Activated CD4-positive, alpha-beta memory T cell treated with anti-CD3 and anti-CD28 coated beads for 36 hours (primary cell): ENCODE measurements at places on chromosomes 2 and 18.
A peak's percentile ranks its signal among the peaks of the same experiment; 100 is the strongest.

GRCh38 chr18:43012951-43013350 is 102.5 kb downstream of the RIT2 start:
- no peak for DNase-seq

- DNase-seq: no peak
These were observed 156.5 kb upstream of the TPO start for GRCh38 chr2:1256632-1257324.

DNA sequence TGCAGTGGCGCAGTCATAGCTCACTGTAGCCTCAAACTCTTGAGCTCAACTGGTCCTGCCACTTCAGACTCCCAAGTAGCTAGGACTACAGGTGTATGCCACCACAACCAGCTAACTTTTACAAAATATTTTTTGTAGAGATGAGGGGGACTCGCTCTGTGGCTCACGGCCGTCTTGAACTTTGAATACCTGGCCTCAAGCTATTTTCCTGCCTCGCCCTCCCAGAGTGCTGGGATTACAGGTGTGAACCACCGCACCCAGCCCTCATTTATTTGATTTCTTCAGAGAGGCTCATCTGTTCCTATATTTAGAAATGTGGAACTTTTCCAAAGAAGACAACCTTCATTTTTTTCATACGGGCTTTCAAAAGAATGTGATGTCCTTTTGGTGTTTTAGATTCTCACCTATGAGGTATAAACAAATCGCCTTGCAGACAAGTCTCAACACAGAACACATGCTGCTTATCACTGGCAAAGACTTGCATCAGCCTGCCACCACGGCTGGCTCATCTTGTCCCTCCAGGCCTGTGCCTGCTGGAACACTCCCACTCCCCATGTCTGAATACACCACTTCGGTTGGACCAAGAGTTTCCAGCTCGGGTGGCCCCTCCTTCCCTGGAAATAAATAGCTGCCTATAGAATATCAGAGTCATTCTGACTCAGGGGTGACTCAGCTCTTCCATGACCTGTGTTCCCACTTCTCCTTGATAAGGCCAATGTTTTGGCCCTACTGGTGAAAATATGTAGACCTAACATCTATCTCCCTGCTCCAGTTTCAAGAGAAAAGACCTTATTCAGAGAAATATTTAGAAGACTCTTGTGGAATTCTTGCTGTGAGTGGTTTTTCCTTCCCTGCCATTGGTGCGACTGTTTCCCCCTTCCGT is 202.6 kb downstream of the TGIF1 start:
- peak; percentile 88 for DNase-seq

DNA sequence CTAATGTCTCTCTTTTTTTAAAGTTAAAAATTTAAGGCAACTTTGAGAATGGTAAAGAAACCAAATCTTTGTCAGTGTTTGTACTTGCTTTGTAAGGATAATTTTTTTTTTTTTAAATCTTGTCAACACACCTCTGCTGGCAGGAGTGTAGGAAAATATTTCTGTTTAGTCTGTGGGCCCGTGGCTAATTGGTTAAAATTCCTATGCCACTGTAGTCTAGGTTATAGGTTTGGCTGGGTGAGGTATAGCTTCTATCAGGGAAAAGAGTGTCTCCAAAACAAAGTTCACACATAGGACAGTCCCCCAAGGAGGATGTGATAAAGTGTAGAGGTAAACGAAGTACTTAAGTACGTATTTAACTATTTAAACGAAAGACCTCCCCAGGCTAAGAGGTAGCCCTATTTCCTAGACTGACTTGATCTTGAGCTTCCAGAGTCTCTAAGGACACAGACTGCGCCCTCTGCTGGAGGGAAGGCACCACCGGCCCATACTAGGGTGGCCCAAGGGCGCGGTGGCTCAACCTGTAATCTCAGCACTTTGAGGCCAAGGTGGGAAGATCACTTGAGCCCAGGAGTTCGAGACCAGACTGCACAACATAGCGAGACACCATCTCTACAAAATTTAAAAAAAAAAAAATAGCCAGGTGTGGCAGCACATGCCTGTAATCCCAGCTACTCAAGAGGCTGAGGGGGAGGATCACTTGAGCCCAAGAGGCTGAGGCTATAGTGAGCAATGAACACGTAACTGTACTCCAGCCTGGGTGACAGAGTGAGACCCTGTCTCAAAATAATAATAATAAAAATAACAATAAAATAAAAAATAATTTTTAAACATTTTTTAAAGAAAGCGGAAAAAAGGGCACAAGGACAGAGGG is 8.9 kb downstream of the TEX44 start:
- peak; percentile 88 for DNase-seq

- DNase-seq: no peak
These were observed 28.3 kb upstream of the MRO start for GRCh38 chr18:50848061-50848551.

DNA sequence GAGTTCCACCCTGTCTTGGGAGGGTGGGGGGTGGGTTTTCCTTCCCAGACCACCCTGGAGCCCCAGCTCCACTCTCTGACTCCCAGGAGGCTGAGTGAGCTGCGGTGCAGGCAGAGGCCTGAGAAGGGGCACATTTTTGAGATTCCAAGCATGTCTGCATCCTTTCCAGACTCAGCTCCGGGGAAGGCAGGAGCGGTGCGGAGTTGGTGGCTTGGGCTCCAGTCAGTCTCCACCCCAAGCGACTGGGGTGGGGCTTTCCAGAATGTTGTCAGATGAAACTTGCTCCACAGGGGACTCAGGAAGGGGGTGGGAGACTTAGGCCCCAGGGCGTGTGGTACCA is 44.2 kb upstream of the HS6ST1 start:
- DNase-seq: no peak

- DNase-seq: peak; percentile 87
These were observed 73.4 kb downstream of the ACTR2 start for GRCh38 chr2:65300761-65301711.

- no peak for DNase-seq
These were observed 475.2 kb upstream of the UBE2E3 start for GRCh38 chr2:180505203-180505602.

DNA sequence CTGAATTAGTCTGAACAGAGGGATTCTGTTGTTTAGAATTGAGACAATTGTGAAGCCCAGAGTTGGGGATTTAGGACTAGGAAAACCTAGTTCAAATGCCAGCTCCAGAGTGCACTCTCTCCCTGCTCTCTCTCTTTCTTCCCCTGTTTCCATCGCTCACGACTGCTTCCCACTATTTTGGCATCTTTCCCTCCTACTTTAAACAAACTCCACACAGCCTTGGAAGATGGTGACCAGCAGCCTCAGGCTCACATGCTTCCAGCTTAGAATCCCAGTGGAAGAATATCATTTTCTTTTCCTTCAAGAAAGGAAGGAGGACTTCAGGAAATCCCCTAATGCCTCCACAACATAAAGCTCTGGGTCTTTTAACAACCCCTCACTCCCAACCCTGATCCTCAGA is 6.1 kb upstream of the DNMT3A start:
- no peak for DNase-seq

GRCh38 chr2:239800785-239801386 is 224.3 kb downstream of the NDUFA10 start:
- DNase-seq: peak; percentile 3

- DNase-seq: no peak
These were observed 77.4 kb downstream of the ABCA12 start for GRCh38 chr2:215060861-215061536.

GRCh38 chr2:32278478-32278853 is 762 bp downstream of the YIPF4 start:
- no peak for DNase-seq

DNA sequence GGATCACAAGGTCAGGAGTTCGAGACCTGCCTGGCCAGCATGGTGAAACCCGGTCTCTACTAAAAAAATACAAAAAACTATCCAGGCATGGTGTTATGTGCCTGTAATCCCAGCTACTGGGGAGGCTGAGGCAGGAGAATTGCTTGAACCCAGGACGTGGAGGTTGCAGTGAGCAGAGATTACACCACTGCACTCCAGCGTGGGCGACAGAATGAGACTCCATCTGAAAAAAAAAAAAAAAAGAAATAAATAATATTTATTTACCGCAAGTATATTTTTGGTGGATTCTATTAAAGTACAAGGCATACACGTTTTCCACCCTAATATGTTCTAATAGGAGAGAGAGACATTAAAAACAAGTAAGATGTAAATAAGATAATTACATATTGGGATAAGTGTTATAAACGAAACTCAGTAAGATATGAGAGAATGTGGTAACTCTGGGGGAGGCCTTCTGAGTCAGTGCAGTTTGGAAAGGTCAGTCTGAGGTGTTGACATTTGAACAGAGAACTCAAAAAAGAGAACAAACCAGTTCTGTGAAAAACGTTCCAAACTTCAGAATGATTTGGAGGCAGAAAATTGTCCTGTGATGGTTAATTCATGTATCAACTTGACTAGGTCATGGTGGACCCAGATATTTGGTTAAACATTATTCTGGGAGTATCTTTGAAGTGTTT is 8.8 kb upstream of the POLI start:
- peak; percentile 38 for DNase-seq

- DNase-seq: no peak
These were observed 733.5 kb downstream of the SOCS6 start for GRCh38 chr18:71022389-71022788.

DNA sequence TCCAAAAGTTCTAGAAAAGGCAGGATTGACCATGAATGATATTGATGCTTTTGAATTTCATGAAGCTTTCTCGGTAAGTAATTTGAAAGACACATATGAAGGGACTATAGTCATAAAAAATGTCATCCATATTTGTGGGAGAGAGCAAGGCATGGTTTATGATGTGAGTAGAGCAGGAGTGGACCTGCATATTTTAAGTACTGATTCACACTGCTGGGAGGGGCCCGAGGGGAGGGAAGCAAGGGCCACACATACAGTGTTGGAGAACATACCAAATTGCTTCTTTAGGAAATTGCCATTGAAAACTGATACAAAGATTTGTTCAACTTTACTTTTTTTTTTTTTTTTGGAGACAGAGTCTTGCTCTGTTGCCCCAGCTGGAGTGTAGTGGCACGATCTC is 39.4 kb downstream of the HADHB start:
- DNase-seq: no peak

DNA sequence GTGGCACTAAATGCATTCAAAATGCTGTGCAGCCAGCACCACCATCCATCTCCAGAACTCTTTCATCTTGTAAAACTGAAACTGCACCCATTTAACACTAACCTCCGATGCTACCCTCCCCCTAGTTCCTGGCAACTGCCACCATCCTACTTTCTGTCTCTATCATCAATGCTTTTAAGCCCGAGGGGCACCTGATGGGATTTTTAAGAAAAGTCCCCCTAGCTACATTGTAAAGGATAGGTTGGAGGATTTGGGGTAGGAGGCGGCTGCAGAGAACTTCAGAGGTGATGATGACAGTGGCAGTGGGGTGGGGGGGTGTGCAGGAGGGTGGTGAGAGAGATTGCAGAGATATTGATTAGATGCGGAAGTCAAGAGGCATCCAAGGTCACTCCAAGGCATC is 10.8 kb upstream of the YWHAQ start:
- DNase-seq: peak; percentile 76

GRCh38 chr2:169714699-169715098 is 18.9 kb upstream of the KLHL23 start:
- DNase-seq: no peak

DNA sequence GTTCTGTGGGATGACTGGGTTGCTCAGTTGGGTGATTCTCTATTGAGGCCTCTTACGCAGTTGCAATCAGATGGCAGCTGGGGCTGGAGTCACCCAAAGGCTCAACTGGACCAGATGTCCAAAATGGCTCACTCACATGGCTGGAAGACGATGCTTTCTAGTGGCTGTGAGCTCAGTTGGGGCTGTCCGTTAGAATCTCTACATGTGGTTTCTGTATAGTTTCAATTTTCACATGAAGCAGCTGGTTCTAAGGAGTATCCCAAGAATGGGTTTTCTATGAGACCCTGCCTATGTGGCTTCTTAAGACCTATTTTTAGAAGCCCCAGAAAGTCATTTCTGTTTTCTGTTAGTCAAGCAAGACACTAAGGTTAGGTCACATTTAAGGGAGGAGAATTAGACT is 4.4 kb downstream of the XRCC5 start:
- DNase-seq: peak; percentile 41

DNA sequence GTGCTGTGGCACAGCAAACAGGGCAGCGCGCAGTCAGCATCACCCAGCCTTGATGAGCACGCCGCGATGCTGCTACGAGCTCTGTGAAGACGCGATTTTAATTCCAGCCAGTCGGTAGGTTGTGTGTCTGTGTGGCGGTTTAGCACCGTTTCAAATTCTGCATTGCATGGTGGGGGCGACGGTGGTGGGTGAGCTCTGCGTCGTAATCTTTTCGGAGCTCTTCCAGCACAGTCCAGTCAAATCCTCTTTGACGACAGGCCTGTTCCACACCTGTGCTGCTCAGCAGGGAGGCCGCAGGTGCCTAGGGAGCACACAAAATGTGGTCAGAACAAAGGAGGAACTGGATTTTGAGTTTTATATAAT is 8.6 kb downstream of the ALLC start:
- DNase-seq: no peak

DNA sequence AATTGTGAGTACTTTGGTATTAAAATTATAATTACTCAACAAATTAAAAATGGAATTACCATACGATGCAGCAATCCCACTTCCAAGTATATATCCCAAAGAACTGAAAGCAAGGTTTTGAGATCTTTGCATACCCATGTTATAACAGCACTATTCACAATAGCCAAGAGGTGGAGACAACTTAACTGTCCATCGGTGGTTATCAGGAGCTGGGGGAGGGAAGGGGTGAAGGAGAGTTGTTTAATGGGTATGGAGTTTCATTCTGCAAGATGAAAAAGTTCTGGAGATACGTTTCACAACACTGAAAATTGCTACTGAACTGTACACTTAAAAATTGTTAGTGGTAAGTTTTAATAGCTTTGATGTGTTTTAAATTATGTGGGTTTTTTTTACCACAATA is 25.7 kb downstream of the RAB10 start:
- no peak for DNase-seq

DNA sequence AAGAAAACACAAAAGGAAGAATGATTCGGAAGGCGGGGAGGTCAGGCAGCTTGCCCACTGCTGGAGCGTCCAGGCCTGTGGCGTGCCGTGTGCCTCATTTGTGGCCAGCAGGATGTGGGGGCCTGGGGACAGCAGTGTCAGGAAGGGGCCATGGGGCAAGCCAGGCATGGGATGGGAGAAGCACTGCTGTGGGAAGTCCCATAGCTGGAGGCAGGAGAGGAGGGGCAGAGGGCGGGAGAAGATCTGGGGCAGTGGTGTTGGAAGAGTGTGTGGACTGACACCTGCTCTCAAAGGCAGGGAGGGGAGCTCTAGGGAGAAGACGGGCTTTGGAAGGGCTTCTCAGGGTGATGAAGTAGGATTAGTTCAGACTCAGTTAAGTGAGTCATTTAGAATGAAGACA is 133.7 kb downstream of the ACOXL start:
- no peak for DNase-seq

DNA sequence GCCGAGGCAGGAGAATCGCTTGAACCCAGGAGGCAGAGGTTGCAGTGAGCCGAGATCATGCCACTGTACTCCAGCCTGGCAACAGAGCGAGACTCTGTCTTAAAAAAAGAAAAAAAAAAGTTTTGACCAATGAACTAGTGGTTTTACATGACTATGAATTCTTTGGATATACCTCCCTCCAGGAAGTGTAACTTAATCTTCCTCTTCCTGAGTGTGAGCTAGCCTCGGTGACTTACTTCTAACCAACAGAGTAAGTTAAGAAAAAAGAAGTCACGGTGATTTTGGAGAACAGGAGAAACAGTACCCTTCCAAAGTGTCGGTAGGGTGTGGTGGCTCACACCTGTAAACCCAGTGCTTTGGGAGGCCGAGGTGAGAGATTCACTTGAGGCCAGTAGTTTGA is 7.1 kb downstream of the TIA1 start:
- DNase-seq: no peak

- DNase-seq: no peak
These were observed 310.2 kb upstream of the LRATD1 start for GRCh38 chr2:14322306-14322705.

- no peak for DNase-seq
These were observed 74.9 kb upstream of the WDR75 start for GRCh38 chr2:189366349-189366748.
